ENCODE measurements at places on chromosomes 13 and 19.

DNA sequence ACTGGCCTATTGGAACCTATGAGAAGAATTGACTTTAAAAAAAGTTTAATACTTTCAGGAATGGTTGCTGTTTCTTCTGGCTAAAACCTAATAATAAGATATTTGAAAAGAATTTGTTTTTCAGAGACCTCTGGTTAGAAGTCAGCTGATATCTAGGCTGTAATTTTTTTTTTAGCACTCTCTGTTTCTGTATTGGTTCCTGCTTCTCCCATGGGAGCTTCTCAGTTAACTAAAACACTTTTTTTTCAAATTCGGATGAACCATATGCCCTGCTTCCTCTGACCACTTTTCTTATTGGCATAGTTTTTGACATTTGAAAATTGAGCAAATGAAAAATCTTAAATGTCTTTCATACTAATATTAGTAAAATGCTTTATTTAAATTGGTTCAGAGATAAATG, 163.5 kb upstream of the SLC10A2 start:
- no peak for DNase-seq

GRCh38 chr19:53545271-53546065, 7.5 kb downstream of the ZNF331 start:
- no peak for DNase-seq

- no peak for DNase-seq
Observed at GRCh38 chr19:7177926-7178325, 108.4 kb downstream of the ZNF557 start.

DNA sequence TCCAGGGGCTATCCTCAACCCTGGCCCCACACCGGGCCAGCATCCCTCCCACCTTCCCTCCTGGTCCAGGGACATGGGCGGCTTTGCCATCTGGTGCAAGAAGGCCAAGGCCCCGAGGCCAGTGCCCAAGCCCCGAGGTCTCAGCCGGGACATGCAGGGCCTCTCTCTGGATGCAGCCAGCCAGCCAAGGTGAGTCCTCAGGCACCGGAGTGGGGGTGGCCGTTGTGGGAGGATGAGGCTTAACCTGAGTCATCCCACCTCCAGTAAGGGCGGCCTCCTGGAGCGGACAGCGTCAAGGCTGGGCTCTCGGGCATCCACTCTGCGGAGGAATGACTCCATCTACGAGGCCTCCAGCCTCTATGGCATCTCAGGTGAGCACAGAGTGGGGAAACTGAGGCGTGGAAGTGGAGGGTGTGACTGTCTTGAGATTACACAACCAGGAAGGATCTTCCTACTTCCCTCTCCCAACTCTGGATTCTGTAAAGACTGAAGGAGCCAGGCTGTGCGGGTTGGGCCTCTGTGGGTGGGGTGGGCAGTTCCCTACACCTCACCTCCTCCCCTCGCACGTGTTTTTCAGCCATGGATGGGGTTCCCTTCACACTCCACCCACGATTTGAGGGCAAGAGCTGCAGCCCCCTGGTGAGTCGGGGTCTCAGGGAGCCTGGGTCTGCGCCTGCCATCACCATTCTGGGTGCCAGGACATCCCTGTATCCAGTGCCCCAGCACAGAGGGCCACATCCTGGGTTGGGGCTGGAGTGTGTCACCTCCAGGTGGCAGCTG, 3.8 kb downstream of the MVB12A start:
- no peak for DNase-seq

DNA sequence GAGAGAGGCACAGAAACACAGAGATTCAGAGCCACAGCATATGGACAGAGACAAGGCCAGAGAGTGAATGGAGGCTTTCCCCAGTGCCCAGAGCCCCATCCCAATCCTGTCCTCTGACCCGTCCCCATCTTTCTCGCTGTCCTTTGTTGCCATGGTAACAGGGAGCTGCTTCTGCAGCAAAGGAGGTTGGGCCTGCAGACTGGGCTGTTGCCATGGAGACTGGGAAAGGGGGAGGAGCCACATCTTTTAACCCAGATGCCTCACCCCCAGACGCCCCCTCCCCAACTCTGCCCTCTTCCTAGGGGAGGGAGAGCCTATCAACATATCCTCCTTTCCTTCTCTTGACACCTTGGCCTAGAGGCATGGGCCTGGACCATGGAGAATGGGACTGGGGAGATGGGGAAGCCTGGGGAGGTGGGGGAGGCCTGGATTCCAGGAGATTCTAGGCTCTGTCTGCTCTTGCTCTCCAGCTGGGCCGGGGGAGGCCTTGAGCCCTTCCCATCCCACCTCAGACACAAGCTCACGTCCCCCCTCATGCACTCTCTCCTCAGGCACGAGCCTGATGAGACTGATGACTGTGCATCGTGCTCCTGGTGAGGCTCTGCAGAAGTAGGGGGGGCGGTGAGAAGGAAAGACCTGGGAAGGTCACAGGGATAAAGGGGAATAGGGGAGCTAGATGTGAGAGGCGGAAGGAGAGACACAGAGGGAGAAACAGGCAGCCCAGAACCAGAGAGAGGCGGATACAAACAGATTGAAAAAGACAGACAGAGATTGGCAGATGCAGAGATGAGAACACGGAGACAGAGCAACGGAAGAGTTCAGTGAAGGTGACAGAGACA, 2.1 kb upstream of the ATP1A3 start:
- DNase-seq = no peak

DNA sequence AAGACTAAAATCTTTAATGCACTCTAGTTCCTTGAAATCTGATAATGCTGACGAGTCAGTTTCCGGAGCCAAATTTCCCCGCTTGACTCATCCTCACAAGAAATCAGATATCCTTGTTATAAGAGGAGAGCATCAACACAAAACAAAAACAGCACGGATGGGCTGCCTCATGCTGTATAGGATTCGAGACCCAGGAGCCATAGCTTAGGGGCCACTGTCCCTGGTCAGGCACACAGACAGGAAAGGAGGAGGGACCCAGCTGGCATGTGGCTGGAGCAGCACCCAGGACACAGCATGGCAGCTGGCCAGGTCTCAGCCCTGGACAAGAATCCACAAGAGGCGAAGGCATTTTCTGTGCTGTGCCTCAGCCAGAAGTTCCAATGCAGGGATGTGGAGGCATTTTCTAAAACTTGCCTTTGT, 110.2 kb upstream of the SPATA13 start:
- no peak for DNase-seq

DNA sequence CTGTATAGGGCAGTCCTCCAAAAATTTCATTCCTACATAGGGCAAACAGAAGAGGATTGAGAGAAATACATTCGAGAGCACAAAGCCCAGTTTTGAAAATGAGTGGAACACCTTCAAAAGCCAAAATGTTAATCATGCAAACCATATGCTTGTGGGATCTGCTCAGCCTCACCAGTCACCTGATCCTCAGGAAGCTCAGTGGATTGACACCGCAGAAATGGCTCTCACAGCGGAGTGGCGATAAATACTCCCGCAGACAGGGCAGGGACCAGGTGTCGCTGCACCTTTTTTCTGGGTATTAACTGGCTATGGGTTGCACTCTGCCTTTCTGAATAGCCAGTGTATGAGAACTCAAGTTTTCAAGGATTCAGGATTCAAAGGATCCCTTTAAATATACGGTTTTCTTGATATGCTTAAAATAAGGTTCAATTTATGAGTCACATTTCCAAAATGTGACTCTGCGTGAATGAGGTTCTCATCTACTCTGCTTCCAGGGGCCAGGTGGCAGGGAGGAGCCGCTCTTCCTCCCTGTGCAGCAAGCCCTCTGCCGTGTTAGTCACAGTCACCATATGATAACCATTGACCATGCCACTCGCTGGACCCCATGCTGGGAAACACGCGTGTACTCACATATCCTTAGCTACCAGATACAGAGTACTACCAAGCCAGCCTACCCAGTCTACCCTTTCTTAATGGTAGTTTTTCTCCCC, 18.3 kb upstream of the DHRS12 start:
- no peak for DNase-seq

GRCh38 chr19:6421075-6422014, 3.3 kb downstream of the KHSRP start:
- DNase-seq = no peak

DNA sequence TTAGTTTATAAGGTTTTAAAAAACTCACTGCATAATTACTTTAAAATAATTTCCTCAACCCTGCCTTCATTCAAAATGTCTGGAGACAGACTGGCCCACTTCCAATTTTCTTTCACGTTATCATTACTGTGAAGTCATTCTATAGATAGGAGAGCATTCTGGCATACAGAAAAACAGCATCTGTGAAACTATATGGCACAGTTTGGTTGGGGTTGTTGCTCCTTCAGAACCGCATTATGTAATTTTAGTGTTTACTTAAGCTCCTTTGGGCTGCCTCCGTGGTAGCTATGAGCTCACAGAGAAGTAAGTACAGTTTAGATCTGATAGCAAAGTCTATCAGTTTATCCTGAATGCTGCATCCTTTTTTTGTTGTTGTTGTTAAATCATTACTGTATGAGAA, 104.3 kb downstream of the KCNRG start:
- DNase-seq = no peak

GRCh38 chr13:78881054-78881453, 222.1 kb upstream of the OBI1 start:
- no peak for DNase-seq

GRCh38 chr13:90800082-90800746, 547.3 kb upstream of the MIR17HG start:
- no peak for DNase-seq

GRCh38 chr13:95536632-95537241, 15.8 kb upstream of the CLDN10 start:
- no peak for DNase-seq

- DNase-seq = no peak
Observed at GRCh38 chr19:10364644-10365043, 15.7 kb downstream of the TYK2 start.

GRCh38 chr13:40352380-40352778, 314.1 kb downstream of the FOXO1 start:
- DNase-seq = no peak
